ENCODE measurements at places on chromosomes 11 and 22.

DNA sequence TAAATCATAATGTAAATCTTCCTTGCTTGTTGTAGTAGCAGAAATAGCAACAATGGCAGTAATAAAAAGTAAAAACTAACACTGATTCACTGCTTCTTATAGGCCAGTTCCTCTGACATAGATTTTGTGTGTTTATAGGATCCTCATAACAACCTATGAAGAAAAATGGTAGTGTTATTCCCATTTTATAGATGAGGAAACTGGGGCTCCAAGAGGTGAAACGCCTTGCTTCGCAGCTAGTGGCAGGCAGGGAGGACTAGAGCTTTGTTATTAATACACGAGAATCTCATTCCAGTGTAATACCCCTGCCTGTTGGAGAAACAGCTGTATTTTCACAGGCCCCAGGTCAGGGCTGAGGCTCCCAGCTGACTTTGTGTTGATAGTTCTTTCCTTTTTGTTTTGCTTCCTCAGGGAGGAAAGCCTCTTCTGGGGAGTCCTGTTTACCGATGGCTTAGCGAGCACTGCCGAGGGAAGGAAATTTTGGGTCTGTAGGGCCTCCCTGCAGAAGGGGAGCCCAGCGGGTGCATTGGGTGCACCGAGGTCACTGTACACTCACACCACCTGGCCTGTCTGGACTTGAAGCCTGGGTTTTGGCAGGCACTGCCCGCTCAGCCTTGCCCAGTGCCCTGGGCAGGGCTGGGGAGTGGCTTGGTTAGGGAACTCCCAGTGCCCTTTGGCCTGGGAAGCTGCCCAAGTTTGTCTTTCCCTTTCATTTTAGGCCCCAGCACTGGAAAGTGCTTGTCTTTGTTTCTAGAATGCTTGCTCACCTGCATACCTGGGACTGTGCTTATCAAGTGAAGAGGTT, 13.5 kb downstream of the KIAA1671 start:
- DNase-seq = no peak
- no peak overlapping the region for H3K27ac ChIP-seq
- H3K4me1 ChIP-seq = no peaks in the 10 kb centered on the region

DNA sequence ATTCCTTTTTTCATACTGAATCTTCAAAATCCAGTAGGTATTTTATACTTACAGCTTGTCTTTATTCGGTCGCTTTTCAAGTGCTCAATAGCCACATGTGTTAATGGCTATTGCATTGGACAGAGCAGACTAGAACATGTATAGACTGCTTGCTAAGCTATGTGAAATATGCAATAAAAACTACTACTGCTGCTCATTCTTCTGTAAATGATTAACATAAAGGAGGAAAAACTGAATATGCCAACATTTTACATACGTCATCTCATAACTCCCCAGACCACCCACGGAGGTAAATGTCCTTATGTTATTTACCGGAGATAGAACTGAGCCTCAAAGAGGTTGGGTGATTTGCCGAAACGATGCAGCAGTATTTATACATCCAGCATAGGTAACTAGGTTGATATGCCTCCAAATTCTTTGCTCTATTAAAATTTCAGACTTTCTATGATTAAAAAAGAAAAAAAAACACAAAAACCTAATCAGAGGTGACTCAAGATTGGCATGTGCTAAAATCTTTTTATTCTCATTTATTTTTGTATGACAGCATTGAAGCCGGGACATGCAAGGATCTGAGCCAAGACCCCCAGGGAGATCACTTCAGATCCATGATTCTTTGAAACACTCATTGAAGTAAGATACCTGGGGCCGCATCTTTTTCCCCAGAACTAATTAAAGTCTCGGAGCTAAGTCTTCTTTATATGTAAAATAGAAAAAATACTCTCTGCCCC, 78.5 kb upstream of the OR5AK2 start:
- H3K4me1 ChIP-seq = no peaks in the 10 kb centered on the region
- no peak overlapping the region for H3K4me3 ChIP-seq
- no peak overlapping the region for H3K27ac ChIP-seq
- DNase-seq = no peak

DNA sequence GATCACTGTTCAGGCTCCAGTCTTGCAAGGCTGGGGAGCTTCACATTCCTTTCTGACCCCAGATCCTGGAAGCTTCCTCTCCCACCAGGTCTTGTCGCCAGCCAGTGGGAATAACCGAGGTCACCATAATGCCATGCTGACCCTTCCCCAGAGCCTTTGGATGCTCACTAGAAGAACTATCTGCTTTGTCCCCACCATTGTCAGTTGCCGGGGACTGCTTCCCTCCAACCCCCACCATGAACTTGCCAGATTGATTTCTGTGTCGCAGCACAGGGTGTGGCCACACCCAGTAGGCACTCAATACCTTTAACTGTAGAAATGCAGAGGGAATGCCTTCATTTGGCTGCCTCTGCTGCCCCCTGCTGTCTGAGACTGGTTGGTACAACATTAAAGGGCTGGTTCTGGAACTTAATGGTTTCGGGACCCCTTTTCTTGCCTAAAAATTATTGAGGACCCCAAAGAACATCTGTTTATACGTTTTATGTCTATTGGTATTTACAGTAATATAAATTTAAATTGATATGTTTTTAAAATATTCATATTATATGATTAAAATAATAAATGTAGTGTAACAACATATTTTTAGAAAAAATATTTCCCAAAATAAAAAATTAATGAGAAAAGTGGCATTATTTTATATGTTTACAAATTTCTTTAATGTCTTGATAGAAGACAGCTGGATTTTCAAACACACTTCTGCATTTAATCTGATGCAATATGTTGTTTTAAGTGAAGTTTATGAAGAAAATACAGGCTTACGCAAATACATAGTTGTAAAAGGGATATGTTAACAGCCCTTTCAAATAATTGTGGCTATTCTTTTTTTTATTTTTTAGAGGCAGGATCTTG, 6.7 kb upstream of the GDPD5 start:
- H3K27me3 ChIP-seq = peaks cover 11% of the 10 kb centered on the region
- no peaks in the 10 kb centered on the region for H3K36me3 ChIP-seq

- H3K4me3 ChIP-seq = no peak overlapping the region
- no peaks in the 10 kb centered on the region for H3K4me1 ChIP-seq
- no peak overlapping the region for H3K27ac ChIP-seq
- peaks cover 2% of the 10 kb centered on the region for H3K36me3 ChIP-seq
Observed at GRCh38 chr11:9274499-9275258, 9.5 kb upstream of the DENND5A start.

- H3K36me3 ChIP-seq = no peaks in the 10 kb centered on the region
- H3K4me3 ChIP-seq = no peak overlapping the region
- peaks cover 4% of the 10 kb centered on the region for H3K27me3 ChIP-seq
- no peak overlapping the region for H3K27ac ChIP-seq
Observed at GRCh38 chr11:121652971-121653370, 200.2 kb upstream of the SORL1-AS1 start.

DNA sequence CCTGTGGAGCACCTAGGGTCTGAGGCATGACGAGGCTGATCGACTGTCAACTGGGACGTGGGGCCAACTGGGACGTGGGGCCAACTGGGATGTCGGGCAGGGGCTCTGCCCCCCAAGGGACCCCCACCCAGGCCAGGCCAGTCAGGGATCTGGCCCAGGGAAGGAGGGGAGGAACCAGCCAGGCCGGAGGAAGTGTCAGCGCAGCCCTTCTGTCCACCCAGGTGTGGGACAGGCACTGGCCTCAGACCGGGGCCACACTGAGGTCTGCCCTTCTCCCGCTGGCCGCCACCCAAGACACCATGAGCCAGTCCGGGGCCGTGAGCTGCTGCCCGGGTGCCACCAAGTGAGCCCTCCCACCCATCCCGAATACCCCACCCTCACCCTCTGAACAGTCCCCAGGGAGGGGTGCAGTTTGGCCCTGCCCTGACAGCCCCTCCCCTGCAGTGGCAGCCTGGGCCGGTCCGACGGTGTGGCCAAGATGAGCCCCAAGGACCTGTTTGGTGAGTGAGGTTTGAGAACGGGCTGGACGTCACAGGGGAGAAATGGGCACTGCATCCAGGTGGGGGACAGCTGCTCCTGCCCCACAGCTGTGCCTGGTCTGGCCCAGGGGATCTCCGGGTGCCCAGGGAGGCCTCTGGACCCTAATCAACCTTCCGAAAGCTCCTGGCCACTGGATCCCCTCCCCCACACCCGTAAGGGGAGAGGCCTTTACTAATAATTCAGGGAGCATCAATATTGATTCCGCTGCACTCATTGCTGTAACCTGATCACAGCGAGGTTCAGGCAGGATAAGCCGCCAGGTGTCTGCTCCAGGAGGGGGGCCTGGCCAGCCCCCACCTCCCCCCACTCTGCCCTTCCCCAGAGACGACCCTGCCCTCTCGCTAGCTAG, 3.3 kb downstream of the EPS8L2 start:
- peaks cover 19% of the 10 kb centered on the region for H3K27me3 ChIP-seq
- no peak overlapping the region for H3K4me3 ChIP-seq
- H3K27ac ChIP-seq = no peak overlapping the region

- no peak for DNase-seq
- no peaks in the 10 kb centered on the region for H3K27me3 ChIP-seq
- H3K36me3 ChIP-seq = peaks cover 61% of the 10 kb centered on the region
Observed at GRCh38 chr11:17923217-17923616, 89.6 kb downstream of the SERGEF start.

DNA sequence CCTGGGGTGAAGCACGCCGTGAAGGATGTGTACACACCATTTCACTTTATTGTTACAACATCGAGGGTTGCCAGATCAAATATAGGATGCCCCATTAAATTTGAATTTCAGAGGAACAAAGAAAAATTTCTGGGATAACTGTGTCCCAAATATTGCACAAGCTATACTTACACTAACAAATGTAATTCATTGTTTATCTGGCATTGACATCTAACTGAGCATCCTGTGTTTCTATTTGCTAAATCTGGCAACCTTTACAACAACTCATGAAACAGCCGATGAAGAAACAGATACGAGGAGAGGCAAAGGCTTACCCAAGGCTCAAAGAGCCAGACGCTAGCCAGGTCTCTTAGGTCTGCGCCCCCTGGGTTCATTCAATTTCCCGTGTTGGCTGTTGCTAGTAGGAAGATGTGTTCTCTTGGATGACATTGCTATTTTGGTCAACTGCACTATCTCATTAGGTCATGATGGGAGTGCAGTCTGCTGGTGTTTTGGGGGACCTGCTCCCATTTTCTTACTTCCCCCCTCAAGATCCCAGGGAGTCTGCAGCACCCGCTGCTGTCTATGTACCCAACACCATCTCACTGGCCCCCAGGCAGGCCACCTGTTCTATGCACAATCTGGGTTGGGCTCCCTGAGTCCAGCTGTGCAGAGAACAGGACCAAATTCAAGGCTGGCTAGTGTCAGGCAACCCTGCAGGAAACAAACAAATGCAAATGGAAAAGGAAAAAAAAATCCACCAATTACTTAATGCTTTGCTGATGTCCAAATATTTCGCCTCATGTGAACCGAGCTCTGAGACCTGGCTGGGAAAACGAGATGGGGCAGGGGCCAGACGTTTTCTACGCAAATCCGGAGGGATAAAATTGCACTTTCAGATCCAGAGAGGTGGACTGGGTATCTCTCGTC, 560.9 kb downstream of the MIAT start:
- peaks cover 9% of the 10 kb centered on the region for H3K27me3 ChIP-seq
- H3K4me1 ChIP-seq = no peaks in the 10 kb centered on the region
- no peak overlapping the region for H3K27ac ChIP-seq
- DNase-seq = no peak

GRCh38 chr22:40594346-40594745, 42.2 kb downstream of the MRTFA start:
- DNase-seq = no peak
- H3K4me3 ChIP-seq = peak overlapping the region; percentile 41
- peaks cover 73% of the 10 kb centered on the region for H3K4me1 ChIP-seq
- H3K27ac ChIP-seq = peak overlapping the region; percentile 96
- no peaks in the 10 kb centered on the region for H3K27me3 ChIP-seq

DNA sequence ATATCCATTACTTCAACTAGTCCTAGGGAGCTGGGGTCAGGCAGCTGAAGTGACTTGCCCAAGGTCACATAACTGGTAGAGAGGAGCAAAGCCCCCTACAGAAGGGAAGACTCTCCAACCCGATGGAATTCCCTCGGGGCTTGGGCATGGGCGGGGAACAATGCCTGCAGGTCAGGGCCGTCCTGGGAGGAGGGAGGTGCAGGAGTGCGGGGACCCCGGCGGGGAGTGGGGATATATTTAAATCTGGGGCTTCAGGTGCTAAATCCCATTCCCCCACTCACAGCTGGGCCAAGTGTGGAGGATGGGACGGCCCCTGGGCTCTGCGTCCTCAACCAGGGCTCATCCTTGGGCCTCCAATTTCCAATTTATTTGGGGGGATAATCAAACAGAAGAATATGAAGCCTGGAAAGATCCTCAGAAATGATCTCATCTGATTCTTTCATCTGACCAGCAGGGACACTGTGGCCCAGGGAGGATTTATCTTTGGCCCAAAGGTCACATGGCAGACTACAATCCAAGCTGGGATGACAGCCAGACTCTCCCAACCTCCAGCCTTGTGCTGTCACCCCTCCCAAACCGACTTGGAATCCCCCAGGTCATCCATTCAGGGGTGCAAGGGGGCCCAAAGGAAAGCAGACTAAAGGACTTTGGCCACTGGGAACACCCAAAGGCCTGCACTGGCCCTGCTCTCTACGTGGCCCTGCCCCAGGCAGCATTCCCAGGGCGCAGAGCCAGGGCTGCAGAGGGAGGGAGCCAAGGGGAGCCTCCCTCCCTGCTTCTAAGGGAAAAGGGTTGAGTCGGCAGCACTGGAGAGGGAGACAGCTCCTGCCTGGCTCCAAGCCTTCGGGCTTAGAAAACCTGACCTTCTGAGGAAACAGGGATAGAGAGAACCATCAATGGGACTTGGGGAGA, 8.7 kb upstream of the C1QTNF6 start:
- peaks cover 1% of the 10 kb centered on the region for H3K36me3 ChIP-seq
- H3K4me1 ChIP-seq = peaks cover 36% of the 10 kb centered on the region
- no peak overlapping the region for H3K4me3 ChIP-seq
- no peaks in the 10 kb centered on the region for H3K27me3 ChIP-seq
- DNase-seq = no peak
- H3K27ac ChIP-seq = no peak overlapping the region

GRCh38 chr22:44379817-44380755, 67.3 kb upstream of the SHISAL1 start:
- peaks cover 2% of the 10 kb centered on the region for H3K36me3 ChIP-seq
- H3K27me3 ChIP-seq = peaks cover 14% of the 10 kb centered on the region
- no peak overlapping the region for H3K4me3 ChIP-seq
- no peaks in the 10 kb centered on the region for H3K4me1 ChIP-seq
- DNase-seq = no peak

DNA sequence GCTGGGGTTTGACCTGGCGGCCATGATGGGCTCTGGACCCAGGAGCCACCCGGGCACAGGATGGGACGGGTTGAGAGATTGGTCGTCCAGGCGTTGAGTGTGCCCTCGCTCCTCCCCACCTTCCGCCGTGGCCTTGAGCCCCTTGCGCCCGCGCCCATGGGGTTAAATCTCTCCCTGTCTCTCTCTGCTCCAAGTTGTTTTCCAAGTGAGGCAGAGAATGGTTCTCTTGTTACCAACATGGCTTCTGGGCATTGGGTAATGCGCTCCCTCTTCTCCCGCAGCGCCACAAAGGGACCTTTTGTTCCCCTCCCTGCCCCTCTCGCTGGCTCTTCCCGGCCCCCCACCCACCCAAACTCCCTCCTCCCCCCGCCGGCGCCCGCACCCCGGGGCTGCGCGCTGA, 18.8 kb upstream of the PICK1 start:
- H3K4me1 ChIP-seq = peaks cover 3% of the 10 kb centered on the region
- H3K36me3 ChIP-seq = no peaks in the 10 kb centered on the region
- peaks cover 6% of the 10 kb centered on the region for H3K27me3 ChIP-seq
- DNase-seq = no peak
- no peak overlapping the region for H3K27ac ChIP-seq

GRCh38 chr11:133995066-133995465, 38.3 kb upstream of the IGSF9B start:
- no peak overlapping the region for H3K4me3 ChIP-seq
- H3K4me1 ChIP-seq = peaks cover 6% of the 10 kb centered on the region
- H3K27me3 ChIP-seq = peaks cover 13% of the 10 kb centered on the region
- no peak for DNase-seq
- H3K36me3 ChIP-seq = no peaks in the 10 kb centered on the region
